NCI-H1930 (cell line): ENCODE measurements at places on chromosomes 13 and 19.

DNA sequence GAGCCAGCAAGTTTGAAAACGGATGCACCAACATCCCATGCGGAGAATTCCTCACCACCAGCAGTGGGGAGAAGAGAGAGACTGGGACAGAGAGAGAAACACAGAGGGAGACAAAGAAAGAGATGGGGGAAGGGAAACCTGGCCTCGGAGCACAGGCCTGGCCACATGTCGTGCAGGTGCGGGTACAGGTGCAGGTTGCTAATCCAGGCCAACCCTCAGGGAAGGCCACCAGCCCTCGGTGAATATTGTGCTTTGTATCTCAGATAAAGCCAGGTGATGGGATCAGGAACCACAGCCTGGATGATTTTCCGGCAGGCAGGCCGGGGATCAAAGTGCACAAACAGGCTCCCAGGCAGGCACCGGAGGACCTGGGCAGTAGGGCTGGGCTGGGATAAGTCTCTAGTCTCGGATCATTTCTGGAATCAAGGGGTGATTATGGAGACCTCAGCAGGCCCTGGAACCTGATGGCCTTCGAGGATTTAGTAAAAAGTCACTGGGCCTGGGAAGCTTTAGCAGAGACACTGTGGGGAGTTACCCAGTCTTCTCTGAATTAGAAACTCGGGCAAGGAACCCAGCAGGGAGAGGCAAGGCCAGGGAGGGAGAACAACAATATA, 3.7 kb downstream of the GAS6 start:
- DNase-seq = no peak

GRCh38 chr13:110343241-110343865, 36.3 kb downstream of the COL4A2 start:
- DNase-seq = no peak

- DNase-seq = no peak
These were observed 1.3 kb downstream of the TRIP10 start for GRCh38 chr19:6740589-6741343.

DNA sequence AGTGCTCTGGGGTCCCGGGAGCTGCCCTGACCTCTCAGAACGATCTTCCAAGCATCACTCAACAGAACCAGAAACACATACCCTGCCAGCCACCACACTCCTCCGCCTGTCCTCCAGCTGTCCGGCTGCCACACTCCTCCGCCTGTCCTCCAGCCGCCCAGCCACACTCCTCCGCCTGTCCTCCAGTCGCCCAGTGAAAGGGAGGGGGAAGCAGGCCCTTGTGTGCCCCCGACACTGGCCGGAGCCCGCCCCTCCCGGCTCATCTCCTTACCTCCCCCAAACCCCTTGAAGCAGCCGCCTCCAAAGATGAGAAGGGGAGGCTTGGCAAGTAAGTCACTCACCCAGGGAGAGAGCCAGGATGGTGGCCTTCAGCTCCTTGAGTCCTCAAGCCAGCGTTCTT, 40.2 kb downstream of the STK24 start:
- DNase-seq = no peak

DNA sequence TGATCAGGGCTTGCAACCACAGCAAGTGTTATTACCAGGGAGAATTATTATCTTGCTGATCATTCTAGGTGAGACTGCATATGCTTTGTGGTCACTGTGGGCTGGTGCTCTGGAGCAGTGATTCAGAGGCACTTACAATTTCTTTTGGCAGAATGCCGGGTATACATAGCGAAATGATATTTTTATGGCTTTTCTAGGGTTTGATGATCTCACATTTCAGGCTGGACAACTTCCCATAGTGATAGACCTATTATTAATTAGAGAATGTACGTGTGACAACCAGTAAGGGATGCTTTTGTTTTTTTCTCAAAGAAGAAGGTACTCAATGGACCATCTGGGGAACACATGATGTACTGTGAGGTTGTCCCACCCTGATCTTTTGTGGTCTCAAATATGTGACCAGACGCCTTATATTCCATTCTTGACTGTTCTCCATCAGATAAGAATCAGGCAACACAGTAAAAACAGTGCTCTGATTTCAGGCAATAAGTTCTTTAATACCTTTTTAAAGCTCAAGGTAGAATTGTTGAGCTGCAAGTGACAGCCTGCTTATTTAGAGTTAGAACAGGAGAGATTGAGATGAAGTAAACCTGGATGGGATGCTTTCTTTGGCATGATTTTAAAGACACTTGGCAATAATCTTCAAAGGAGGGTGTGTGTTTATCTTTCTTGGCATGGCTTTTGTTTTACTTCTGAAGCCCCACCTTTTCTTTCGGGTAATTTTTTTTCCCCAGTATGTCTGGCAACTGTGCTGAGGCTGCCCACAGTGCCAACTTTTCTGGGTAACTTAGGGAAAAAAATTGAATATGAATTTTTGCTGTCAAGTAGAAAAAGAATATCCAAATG, 27.4 kb upstream of the SCEL start:
- DNase-seq = no peak

DNA sequence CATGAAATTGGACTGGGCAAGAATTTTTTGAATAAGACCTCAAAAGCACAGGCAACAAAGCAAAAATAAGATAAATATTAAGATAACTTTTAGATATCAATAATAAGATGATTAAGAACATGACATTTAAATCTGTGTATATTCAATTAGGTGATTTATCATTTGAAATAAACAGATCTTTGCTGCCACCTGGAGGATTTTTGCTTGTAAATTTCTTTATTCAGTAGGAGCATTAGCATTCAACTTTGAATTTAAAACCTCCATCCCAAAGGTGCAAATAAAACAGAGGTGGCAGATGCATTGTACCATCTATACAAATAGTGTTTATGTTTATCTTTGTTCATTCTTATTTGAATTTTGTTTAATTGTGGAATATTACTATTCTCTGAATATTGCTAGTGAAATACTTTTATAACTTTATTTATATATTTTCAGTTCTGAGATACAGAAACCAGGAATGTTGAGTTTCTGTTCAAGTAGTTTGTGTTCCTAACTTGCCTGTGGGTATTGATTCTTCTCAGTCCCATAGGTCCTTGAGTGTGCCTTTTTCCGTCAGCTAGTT, 20.9 kb downstream of the COG6 start:
- peak; percentile 13 for DNase-seq

DNA sequence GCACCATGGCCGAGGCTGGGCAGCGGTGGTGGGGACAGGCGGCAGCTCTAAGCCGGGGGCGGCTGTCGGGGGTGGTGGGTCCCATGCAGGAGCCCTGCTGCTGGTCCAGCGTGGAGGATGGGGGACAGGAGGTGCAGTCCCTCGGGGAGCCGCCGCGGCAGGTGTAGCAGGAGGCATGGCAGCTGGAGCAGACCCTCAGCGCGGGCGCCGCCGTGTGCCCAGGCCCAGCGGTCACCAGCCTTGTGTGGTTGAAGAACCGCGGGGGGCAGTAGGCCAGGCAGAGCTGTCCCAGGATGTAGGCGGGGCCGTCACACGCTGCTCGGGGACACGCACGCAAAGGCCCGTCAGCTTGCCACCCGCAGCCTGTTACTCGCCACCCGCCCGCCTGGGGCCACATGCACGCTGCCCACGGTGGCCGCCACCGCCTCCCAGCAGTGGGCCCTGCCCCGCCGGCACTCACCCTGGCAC, 2.9 kb upstream of the C19orf25 start:
- no peak for DNase-seq

GRCh38 chr13:21688056-21688455, 17.2 kb downstream of the FGF9 start:
- no peak for DNase-seq

GRCh38 chr19:1691589-1692290, 39.3 kb upstream of the TCF3 start:
- DNase-seq = no peak

GRCh38 chr19:49119411-49120324, at the start of gene PPFIA3:
Gene PPFIA3, plus strand, starts transcription at chr19:49119544. Its CDS starts 8,330 bp downstream, at chr19:49127874.
- no peak for DNase-seq

- DNase-seq = no peak
These were observed 10.3 kb downstream of the TBCB start for GRCh38 chr19:36125557-36125956.

DNA sequence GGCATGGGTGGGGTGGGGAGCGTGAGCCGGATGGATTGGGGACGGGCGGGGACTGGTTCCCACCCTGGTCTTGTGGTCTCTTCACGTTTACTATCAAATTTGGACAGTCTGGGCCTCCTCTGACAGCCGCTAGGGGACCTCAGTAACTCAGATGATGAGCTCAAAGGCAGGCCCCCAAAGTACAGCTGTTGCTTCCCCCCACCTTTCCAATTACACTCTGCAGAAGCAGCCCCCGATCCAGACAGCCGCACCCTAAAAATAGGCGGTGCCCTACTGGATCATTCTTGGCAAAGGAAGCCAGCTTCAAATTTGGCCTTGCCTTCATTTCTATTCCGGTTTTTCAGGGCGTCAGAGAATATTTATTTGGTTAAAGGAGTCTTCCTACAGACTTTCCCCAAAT, 1.9 kb upstream of the FOXO1 start:
- DNase-seq = no peak

- DNase-seq = no peak
These were observed 70.8 kb downstream of the LNX2 start for GRCh38 chr13:27549406-27549981.

DNA sequence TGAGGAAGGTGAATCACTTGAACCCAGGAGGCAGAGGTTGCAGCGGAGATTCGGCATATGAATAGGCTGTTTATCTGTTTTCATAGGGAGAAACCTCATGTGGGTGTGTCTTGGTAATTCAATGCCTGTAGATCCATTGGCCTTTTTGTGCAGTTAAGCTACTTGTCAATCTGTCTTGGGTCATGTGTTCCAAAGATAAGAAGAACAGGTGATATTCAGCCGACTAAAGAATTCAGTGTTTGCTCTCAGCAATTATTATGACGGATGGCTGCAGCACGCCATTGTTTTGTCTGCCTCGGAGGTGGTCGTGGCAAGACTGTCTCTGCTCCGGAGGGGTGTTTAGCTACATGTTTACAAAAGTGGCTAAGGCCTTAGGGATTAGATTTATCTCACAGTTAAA, 573.0 kb upstream of the PCDH9 start:
- DNase-seq = no peak

DNA sequence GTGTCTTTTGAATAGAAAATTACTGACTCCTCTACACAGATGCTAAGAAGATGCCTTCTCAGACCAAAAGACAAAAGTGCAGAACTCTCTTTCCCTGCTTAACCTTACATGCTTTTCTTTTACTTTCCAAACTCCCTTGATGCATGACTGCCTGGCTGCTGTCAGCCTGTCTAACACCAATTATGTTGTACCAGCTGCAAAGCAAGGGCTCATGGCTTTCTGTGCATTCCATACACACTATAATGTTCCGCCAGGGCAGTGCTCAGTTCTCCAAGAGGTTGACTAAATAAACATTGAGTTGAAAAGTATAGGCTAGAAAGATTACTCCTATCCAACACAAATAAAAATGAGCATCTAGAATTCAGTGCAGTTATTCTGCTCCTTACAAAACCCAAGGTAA, 330.4 kb upstream of the NBEA start:
- no peak for DNase-seq

DNA sequence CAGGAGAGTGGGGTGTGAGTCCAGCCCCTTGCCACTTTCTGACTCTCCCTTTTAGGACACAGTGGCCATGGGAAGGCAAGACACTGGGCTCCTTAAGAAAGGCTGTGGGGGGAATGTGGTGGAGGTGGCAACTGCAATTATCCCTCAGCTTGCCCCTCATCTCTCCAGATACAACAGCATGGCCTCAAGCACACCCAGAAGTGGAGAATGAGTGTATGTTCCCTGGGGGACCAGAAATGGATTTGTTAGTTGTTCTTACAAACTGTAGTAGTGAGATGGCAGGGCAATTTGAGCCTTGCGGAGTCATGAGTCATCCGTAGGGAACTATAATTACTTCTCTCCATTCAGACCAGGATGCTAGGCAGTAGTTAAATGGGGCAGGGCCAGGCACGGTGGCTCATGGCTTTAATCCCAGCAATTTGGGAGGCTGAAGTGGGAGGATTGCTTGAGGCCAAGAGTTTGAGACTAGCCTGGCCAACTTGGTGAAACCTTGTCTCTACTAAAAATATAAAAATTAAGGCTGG, 25.6 kb upstream of the CXCL17 start:
- no peak for DNase-seq

- no peak for DNase-seq
These were observed 264.3 kb downstream of the FOXO1 start for GRCh38 chr13:40401911-40402776.

GRCh38 chr13:81021284-81021840, 680.4 kb upstream of the SPRY2 start:
- DNase-seq = no peak

GRCh38 chr13:109271555-109272541, 514.5 kb downstream of the IRS2 start:
- no peak for DNase-seq

GRCh38 chr19:43633520-43633919, 6.1 kb downstream of the CADM4 start:
- no peak for DNase-seq

GRCh38 chr13:27641711-27642502, 20.2 kb downstream of the POLR1D start:
- no peak for DNase-seq

- DNase-seq = peak; percentile 59
These were observed 493 bp upstream of the PDE4A start for GRCh38 chr19:10419646-10420443.

- peak; percentile 87 for DNase-seq
These were observed 2.3 kb downstream of the IER2 start for GRCh38 chr19:13152356-13152973.

- no peak for DNase-seq
These were observed 397.4 kb downstream of the SPRY2 start for GRCh38 chr13:79943346-79944023.

DNA sequence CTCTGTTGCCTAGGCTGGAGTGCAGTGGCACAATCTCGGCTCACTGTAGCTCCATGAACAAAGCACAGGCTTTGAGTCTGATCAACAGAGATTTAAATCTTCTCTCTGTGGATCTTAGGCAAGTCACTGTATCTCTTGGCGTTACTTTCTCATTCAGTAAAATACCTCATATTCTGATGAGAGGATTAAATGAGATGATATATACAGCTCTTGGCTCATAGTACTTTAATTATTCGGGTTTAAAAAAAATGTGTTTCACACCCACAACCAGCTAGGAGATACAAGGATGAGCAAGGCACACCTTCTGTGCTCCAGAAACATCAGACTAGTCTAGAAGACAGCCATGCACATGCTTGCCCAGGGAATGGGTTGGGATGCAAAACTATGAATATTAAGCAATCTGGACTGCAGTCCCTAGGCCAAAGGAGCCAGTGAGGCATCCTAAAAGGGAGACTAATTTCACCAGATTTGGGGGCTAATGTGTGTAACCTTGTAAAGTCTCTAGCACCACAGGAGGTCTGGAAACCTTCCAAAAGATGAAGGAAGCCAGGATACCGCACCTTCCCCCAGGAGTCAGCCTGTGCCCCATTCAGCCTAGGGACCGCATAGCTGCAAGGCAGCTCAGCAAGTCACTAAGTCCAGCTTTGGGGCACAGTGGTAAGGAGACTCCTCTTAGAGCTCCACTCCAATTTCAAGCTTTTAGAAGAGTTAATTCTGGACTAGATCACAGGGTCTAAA, 2.5 kb downstream of the VPS36 start:
- DNase-seq = no peak

GRCh38 chr19:18650468-18651041, 13.7 kb downstream of the KLHL26 start:
- DNase-seq = no peak
